ENCODE measurements at places on chromosomes 2 and 18. TPM values are rescaled to one million over a fixed set of nuclear protein-coding genes. Genes with fewer than 3 reads are reported as not detected.

Gene SLC30A3
- 9.9 TPM for total RNA-seq

Gene LAMA3
- 3.3 TPM for total RNA-seq

Gene DUSP19
- total RNA-seq, result 13.4 TPM

Gene GPR75
- 1.0 TPM for total RNA-seq

Gene DCC
- not detected for total RNA-seq

Gene LCT
- not detected for total RNA-seq

Gene HNMT
- 13.0 TPM for total RNA-seq

Gene SSB
- total RNA-seq, result 55.8 TPM

Gene CRYGC
- not detected for total RNA-seq

Gene WDR35
- total RNA-seq, result 5.6 TPM

Gene STRN
- 77.0 TPM for total RNA-seq

Gene ARHGAP28
- total RNA-seq, result 2.8 TPM

Gene TSPYL6
- total RNA-seq, result not detected

Gene CAPN14
- 0.12 TPM for total RNA-seq

Gene BMP10
- total RNA-seq, result not detected

Gene EMX1
- not detected for total RNA-seq

Gene MATN3
- not detected for total RNA-seq

Gene GRB14
- total RNA-seq, result 13.3 TPM

Gene EHD3
- 17.2 TPM for total RNA-seq

Gene MAP3K19
- not detected for total RNA-seq

Gene HJURP
- total RNA-seq, result 0.52 TPM

Gene DSG1
- total RNA-seq, result 0.83 TPM

Gene CCDC68
- 2.0 TPM for total RNA-seq

Measured in heart left ventricle (tissue), 16 donors.